ENCODE measurements at places on chromosomes 1 and 21.
A peak's percentile ranks its signal among the peaks of the same experiment; 100 is the strongest.

GRCh38 chr1:81702079-81702715 is 98.5 kb upstream of the ADGRL2 start:
- no peak for DNase-seq

GRCh38 chr1:99737016-99737415 is 29.4 kb downstream of the FRRS1 start:
- no peak for DNase-seq

DNA sequence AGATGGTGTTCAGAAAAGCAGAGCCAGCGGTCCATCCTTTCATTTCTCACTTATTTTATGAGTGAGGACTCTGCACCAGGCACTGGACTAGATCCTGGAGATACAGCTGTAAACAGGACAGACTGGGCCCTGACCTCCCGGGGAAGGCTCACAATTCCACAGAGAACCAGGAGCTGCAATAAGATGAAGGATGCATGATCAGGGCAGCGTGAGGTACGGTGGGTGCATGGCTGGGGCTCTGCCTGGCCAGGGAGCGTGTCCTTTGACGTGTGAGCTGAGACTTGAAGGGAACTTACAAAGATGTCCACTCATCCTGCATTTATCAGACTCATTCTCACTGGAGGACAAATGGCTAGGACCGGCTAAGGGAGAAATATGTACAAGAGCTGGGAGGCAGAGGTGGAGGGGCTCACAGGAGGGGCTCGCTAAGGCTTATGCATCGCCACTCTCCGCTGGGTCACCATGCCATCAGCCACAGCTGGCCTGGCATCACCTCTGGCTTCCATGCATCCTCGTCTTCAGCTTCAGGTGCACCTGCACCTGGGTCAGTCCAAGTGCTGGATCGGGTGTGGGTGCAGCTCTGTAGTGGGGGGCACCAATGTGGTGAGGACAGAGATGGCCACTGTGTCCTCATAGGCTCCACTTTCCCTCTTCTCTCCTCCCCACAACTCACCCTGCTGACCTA is 213.9 kb downstream of the TOMM20 start:
- no peak for DNase-seq

DNA sequence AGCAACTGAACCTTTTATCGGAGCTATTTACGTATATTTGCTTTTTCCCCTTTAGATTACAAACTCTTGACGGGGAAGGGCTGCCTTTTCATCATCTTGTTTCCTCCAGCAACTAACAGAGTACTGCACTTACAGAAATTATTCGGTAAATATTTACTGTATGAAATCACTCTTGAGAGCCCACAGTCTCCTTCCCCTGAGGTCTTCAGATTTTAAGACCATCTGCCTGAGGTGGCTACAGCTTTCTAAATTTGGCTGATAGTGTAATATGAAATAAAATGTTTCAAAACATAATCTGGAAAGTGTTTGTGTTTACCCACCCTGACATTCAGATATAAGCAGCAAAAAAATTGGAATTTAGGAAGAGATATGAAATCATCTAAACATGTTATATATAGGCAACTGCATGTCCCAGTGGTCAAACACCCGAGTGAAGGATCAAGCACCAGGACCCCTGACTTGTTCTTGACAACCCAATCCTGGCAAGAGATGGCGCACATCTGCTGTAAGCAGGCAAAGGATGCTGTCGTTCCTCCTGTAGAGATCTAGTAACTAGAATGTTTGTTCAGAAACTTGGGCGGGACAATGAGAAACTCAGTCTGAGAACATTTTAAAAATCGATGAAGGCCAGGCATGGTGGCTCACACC is 60.9 kb downstream of the SIPA1L2 start:
- DNase-seq = no peak

GRCh38 chr1:37919277-37919676 is 27.6 kb downstream of the INPP5B start:
- DNase-seq = no peak

DNA sequence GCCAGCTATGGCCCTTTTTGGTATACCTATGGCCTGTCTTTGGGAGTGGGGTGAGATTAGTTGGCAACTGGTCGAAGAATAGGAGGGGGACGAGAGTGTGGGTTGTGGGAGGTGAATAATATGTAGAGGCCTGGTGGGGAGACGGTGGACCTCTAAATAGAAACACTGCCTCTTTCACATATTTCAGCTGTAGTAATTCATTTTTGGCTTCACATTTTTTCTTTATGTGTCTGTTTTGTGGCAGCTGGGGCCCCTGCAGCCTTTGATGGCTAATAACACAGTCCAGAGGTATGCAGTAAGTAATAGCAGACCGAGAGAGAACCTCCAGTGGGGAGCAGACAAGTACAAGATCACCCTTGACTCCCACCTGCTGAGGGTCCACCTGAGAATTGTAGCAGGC is 75.9 kb downstream of the HLX start:
- DNase-seq = no peak

GRCh38 chr1:8661185-8662110 is 156.0 kb downstream of the RERE start:
- DNase-seq = peak; percentile 35

- DNase-seq = no peak
These were observed 43.4 kb downstream of the GRIK3 start for GRCh38 chr1:36990928-36991327.

DNA sequence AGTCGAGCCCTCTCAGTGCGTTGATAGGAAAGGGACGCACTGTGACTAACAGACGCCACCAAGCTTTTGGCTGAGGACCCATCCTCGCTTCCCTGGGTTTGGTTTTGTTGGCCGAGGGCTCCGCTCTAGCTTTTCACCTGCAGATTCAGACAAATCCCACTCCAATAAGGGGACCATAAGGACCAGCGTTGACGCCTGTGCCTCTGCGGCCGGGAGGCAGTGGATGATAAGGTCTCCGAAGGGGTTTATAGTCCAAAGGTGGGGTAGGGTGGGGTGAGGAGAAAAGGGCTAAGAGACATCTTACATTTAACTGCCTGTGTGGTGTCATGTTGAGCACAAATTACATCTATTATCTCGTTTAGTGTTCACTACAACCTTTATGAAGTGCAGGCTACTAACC is 760 bp downstream of the PEX14 start:
- no peak for DNase-seq

DNA sequence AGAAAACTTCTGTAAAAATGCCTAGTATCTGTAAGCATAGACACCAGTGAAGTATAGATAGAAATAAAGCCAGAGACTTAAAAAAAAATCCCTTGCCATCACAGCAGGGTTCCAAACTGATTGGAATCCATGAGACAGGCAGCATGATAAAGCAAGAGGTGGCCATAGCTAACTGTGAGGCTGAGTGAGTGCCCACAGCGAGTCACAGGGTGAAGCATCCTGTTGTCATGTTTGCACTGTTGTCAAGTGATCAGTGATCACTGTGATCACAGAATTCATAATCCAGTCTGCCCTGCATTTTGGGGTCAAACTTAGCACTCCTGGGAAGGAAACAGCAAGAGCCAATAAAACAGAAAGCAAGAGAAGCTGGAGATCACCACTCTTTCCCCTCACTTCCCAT is 33.3 kb downstream of the LRRC8B start:
- DNase-seq = no peak

DNA sequence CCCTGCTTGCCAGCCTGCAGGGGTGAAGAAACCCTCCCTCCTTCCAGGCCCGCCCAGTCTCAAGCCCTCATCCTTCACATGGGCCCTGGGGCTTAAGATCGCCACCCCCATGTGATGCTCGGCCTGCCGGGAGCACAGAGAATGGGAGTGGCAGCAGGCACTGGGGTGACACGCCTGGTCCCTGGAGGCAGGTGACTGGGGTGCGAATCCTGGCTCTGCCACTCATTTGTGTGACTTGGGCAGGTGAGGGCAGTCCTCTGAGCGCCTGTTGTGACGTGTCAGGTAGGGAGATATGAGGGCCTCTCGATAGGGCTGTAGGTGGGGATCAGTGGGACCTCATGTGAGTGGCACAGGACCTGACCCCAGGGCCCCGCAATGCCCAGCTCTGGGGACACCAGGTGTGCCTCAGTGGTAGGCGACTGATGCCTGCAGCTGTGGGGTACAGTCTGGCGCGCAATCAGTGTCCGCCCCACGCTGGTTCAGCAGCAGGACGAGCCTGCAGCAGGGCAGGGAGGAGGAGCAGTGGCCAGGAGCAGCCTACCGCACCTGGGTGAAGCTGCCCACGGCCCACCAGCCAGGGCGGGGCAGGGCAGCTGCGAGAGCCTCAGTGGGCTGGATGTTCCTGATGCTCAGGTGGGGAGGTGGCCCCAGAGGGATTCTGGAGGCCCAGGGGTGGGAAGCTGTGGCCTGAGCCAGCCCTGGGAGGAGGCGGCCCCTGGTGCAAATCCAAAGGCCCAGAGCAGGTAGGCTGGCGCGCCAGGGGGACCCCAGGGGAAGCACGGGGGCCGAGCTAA is 6.2 kb downstream of the SH2D5 start:
- no peak for DNase-seq

DNA sequence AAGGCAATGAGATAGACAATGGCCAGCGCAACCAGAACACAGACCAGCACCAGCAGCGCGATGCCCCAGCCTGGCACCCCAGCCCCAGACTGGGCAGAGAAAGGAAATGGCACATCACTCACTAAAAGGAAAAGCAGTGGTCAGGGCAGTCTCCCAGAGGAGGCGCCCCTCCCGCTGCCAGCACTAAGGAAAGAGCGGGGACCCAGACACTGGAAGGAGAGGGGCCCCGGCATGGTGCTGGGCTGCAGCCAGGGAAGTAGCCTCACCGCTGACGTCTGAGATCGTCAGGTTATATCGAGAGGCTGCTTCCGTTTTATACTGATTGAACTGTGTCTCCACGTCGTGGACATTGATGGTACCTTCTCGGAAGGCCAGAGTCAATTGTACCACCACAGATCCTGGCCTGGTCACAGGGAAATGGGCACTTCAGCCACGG is 13.8 kb downstream of the TRIM46 start:
- no peak for DNase-seq

- no peak for DNase-seq
These were observed 53.1 kb upstream of the ZNF648 start for GRCh38 chr1:182114627-182115023.

- peak; percentile 46 for DNase-seq
These were observed 187.9 kb downstream of the VAV3 start for GRCh38 chr1:107776900-107777663.

Data from GM10248 (cell line).